GM12864 (cell line): ENCODE measurements at places on chromosomes 6 and 20.

DNA sequence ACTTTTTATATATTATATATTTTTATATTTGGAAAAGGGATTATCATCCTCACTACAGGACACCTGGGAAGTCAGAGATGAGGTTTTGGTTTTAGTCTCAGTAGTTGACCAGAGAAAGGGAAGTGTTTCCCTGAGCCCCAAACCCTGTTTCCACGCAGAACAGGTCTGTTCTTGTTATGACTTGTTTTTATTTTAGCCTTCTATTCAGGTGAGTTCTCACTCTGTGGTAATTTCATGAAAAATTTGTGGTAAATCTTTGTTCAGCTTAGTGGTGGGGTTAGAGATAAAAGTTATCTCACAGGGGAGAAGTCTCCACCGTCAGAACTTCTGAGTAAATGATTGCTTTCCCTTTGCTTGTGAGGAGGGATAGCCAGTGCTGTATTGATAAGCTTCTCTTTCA lies 224.9 kb downstream of the FARS2 start:
- DNase-seq, result no peak

DNA sequence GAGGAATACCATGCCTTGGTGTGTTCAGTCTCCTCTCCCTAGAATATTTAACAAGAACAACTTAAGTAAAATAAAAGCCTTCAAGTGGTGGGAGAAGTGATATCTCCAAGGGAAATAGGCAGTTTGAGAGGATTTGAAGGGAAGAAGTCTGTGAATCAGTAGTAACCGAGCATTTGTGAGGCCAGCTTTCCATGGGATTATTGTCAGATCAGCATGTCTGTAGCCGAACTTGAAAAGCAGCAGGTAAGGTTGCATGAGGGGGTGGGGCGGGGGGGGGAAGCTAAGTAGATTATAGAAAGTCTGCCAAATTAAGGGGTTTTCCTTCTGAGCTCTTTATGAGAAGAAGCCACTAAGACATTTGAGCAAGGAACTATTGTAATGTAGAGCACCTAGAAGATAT lies 92.6 kb downstream of the GRIK2 start:
- no peak for DNase-seq

GRCh38 chr6:55670850-55671413 lies 91.9 kb upstream of the HMGCLL1 start:
- no peak for DNase-seq

- DNase-seq, result no peak
Measured at GRCh38 chr6:36776167-36776566, 63.1 kb downstream of the CPNE5 start.

DNA sequence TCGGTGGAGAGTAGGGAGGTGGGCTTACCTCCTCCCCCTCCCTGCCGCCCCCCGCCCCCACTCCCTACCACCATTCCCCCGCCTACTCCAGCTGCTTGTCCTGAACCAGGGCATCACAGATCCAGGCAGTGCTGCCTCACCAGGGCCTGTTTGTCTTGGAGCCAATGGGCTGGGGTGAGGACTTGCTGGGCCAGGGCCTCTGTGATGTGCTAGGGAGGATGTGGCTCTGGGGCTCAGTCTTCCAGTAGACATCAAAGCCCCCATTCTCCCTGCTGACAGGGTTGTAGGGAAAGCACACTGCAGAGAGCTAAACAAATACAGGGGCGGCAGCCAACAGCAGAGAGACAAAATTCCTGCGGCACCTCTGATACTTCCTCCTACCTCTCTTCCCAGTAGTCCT lies 48.2 kb upstream of the NXT1 start:
- no peak for DNase-seq

- DNase-seq, result no peak
Measured at GRCh38 chr6:5738211-5738610, 268.5 kb downstream of the NRN1 start.

DNA sequence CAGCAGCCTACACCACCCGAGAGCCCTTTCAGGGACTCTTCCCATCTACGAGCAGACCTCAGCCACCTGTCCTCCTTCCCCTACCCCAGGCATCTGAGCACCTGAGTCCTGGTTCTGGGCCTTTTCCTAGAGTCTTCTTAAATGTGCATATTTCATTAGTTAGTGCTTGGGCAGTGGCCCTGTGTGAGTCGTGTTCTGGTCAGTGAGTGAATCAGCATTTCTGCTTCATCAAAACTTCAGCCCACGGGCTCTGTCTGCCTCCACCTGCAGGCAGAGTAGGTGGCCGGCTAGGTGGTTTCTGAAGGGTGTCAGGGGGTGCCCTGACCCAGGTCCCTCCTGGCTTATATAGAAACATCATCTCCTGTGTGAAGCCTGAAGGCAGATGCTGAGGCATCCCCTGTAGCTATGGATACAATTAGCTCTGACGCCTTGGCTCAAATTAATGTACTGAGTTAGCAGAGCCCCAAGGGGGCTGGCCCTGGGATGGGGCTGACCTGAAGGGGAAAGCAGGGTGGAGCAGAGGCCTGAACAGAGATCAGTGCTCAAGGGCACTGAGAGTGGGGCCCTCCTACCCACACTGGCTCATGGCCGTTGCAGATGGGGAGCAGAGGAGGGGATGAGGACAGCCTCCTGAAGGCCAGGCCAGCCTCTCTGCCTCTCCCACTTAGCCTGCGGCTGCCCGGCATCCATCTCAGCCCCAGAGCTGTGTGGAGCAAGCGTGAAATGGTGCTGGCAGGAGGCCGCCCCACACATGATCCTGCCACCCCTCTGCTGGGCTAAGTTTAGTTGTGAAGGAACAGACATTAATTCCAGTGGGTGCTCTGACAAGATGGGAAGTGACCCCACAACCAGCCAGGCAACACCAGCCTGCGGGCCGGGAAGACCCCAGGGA lies 13.6 kb downstream of the IP6K3 start:
- DNase-seq, result no peak

DNA sequence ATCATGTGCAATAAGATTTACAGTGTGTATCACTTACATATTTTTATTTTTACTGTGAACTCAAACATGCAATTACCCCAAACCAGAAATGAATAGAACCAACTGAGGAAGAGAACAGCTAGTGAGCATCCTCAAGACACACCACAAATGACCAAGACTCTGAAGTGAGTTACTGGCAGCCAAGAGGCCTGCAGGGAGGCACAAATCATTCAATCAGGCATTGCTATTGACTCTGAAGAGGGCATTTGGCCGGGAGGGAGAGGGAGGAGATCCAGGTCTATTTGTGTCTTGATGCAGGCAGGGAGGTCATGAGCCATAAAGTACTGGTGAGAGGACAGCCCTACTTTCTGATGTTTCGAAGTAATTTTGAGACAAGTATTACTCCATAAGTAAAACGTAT lies 257.7 kb downstream of the BCKDHB start:
- no peak for DNase-seq

DNA sequence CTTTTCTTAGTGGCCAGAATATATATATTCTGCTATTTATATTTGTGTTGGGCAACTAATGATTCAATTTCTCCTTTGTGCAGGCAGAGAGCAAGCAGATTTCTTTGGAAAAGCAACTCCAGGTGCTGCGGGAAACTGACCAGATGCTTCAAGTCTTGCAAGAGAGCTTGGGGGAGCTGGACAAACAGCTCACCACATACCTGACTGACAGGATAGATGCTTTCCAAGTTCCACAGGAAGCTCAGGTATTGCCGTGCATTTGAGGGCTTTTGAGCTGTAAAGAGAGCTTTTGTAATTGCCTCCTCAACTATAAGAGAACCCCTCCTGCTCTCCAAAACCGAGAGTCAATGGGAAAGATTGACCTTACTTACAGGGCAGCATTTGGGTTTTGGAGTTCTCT lies 203.5 kb downstream of the UTRN start:
- no peak for DNase-seq

DNA sequence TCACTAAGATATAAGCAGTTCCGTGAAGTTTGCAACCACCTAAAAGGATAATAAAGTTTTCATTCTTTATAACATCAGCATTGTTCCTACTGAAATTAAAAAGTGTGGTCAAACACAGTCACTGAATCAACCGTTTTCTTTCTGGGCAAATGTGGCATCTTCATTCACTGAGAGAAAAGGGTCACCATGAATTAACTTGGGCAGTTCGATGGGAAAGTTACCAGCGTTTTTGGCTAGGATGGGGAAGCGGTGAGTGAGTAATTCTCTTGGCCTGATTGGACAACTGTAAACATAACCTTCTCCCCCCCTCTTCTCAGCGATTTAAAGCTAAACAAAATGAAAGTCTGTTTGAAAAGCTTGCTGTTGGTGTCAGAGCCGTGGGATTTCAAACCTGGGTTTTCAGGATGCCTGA lies 181.8 kb downstream of the SASH1 start:
- DNase-seq, result no peak

DNA sequence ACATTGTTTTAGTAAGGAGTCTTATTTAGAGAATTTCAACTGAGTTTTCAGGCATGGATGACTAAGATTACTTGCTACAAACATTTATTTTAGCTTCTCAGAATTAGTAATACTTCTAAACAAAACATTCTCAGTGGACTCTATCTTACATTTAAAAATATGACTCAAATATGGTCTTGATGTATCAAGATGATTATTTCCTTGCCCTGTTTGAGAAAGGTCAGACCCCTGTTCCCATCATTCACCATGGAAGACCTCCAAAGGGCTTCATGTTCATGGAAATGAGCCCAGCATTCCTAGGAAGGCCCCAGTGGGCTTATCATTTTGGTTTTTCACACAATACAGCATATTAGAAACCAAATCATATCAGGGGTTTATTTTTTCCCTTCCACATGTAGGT lies 24.6 kb upstream of the TRPC4AP start:
- DNase-seq, result no peak

DNA sequence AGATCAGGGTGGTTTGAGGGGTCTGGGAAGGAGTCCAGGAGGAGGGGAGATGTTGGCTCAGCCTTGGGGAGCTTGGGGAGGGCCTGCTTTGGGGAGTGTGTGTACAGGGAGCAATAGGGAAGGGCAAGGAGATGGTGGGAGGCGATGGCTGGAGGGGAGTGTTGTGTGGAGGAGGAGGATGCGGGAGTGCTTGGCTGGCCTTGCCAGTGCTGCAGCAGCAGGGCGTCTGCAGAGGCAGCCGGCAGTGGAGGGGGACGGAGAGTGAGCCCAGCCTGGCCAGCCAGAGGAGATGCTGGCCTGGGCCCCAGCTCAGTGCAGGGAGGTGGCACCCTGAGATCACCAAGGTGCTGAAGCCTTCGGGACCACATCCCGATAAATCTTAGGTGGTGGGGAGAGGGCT lies 3.9 kb downstream of the IP6K3 start:
- no peak for DNase-seq

GRCh38 chr6:106903299-106903698 lies 71.2 kb downstream of the CD24 start:
- DNase-seq, result no peak

DNA sequence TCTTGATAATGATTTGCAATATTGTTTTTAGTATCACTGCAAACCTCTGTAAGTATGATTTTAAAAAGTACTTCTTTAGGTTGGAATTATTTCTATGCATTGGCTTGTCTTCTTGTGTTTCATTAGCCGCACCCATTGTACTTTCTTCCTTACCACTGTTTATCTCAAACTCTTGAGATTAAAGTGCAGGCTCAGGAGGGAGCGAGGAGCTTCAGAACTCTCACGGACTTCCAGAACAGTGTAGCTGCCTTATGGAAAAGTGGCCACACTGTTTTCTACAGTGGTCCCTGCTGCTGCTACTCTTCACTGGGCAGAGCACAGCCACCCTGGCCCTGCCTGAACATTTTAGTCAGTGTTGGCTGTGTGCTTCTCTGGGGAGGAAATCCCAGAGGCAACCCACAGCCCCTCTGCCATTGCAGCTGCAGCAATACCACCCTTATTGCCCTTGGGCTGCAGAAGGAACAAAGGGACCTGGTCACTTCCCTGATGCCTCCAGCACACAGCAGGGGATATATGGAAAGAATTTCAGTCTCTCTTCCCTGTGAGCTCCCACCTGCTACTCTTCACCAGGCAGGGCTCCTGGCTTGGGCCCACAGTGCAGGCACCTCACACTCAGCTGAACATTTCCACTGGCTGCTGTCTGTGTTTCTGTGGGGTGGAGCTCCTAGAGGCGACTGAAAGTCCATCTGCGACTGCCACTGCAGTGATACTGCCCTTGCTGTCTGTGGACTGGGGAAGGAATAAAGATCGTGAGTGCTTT lies 91.7 kb upstream of the MAP3K4 start:
- DNase-seq, result no peak

- no peak for DNase-seq
Measured at GRCh38 chr6:146814148-146814750, 215.5 kb downstream of the ADGB start.

DNA sequence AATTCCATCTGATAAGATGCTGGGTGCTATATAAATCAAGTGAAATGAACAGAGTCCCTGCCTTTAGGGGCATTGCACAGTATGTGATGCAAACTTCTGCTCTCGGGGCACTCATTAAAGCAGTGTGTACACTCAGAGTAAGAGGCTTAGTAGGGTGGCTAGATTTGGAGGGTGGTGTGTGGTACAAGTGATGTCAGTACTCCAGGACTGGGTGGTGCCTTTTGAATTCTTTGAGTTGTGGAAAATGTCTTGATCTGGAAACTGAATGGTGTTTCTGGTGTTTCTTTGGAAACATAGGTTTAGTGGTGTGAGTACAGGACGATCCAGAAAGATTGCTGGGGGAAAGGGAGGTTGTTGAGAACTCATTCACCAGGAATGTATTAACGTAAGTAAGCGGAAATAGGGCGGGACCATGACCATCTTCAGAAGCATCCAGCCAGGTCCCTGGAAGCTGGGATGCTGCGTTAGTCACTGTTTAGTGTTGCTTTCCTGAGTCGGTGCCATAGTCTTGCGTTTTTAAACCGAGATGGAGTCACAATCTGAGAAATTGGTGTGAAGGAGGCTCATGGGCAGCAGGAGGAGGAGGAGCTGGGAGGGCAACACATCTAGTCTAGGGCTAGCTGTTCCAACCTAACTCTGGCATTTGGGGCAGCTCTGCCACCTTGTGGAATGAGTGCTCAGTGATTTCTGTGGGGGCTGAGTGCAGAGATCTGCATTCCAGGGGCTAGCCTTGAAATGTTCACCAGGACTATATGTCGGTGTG lies 70.3 kb downstream of the SCAND1 start:
- DNase-seq, result peak; percentile 18

GRCh38 chr6:34218691-34219090 lies 18.0 kb upstream of the HMGA1 start:
- DNase-seq, result no peak

- DNase-seq, result peak; percentile 26
Measured at GRCh38 chr6:130776287-130776925, 50.8 kb upstream of the SMLR1 start.

DNA sequence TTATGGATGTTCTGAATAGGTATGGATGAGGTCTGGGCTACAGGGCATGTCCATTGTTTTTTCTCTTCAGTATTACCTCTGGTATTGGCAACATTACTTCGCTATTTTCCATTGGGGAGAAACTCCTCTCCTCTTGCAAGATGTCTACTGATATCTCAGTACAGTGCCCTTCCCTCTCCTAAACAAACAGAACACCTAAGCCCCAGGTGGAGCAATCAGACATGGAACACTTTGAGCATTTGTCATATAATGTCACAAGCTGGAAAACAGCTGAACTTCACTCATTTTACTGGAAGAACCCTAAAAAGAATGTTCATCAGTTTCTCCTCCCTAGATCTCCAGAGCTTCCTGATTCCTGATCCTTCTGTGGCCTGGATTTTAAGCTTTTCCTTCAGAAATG lies 339.8 kb downstream of the FRK start:
- no peak for DNase-seq
